ENCODE measurements at places on chromosomes 12 and 14.

DNA sequence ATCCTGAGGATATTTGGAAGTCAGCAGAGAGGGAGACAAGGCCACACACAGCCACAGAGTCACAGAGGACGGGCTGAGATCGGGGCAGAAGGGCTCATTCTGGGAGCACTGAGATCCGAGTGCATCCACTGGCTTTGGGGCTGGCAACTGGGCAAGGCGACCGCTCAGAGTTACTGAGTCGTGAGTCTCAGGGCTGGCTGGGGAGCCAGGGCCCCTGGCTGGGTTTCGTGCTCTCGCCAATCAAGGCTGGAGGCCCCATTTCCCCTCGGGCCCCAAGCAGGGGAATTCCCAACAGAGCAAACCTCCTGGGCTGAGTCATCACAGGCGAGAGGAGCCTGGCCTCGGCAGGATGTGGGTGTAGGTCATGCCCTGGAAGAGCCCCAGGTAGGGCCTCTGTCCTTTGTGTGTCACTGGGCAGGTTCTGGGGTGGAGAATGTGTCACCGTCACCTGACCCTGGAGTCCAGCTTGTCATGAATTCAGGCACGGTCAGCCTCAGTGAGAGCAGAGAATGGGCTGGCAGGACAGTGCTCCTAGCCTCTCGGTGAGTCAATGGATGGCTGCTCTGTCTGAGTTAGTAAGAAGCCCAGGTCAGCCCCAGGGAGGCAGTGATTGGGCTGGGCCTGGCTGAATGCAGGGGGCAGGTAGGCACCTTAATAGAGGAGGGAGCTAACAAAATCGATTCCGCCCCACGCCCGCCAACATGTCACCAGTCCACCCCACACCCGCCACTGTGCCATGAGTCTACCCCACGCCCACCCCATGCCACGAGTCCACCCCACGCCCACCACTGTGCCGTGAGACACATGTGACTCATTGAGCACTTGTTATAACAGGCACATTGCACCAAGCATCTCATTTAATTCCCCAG, 16.9 kb downstream of the ASB2 start:
- DNase-seq, result peak; percentile 94

- DNase-seq, result no peak
These were observed 76.8 kb downstream of the DAD1 start for GRCh38 chr14:22512106-22512814.

GRCh38 chr14:91295276-91295845, 50.9 kb upstream of the GPR68 start:
- no peak for DNase-seq

DNA sequence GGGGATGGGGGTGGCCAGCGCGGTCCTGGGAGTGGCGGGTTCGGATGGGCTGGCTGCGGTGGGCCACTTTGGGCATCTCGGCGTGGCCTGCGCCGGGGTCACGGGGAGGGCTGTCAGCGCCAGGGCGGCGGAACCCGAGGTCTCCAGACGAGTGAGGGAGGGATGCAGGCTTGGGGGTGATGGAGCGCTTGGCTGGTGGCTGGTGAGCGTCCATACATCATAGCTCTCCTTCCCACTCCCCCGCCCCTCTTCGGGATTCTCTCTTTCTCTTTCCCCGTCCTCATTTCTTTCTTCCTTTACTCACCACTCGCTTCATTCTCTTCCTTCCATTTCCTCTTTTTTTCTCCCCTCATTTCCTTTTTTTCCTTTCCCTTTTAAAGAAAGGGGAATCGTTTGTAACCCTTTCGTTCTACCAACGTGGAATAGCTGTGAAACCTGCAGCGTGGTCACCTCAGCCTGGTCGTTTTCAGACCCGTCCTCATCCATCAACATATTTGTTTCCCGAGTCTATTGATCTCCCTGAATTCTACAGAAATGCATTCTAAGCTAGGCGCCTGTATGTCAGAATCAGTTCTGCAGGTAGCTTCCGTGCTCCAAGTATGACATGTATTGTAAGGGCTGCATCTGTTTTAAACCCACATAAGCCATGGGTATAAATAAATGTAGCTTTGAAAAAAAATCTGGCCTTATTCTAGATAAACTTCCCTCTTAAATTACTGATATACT, 260.3 kb upstream of the E2F7 start:
- DNase-seq, result peak; percentile 8

DNA sequence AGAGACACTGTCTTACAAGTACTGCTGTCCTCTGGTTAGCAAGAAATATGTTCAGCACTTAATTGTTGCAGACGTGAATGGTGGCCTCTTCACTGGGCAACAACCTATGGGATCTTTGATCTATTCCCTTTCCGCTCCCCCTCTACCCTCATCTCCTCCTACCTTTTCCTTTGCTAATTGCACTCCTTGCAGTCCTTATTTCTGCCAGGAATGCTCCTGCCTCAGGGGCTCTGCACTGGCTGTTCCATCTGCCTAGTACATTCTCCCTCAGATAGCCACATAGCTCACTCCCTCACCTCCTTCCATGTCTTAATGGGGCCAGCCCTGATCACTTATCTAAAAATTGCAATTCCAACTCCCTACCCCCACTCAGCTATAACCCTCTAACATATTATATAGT, 4.5 kb upstream of the NFYB start:
- no peak for DNase-seq

GRCh38 chr12:65590318-65590717, 234.0 kb upstream of the HMGA2 start:
- no peak for DNase-seq

GRCh38 chr14:95261616-95262510, 57.8 kb downstream of the CLMN start:
- peak; percentile 14 for DNase-seq

GRCh38 chr12:132373901-132374611, 44.7 kb upstream of the GALNT9 start:
- DNase-seq, result no peak

DNA sequence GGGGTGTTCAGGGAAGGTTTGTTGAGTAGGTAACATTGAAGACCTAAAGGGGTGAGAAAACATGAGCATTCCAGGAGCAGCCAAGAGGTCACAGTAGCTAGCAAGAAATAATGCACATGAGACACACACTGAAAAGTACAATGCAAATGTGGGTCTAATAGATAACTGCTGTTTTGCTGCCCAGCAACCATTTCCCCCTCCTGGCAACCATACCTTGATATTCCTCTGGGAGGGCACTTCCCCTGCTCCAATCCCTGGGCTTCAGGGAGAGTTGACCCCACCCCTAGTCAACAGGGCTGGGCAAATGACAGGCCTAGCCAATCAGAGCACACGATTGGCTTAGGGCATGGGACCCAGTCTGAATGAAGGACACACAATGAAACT, 8.5 kb upstream of the ACTN1 start:
- no peak for DNase-seq

DNA sequence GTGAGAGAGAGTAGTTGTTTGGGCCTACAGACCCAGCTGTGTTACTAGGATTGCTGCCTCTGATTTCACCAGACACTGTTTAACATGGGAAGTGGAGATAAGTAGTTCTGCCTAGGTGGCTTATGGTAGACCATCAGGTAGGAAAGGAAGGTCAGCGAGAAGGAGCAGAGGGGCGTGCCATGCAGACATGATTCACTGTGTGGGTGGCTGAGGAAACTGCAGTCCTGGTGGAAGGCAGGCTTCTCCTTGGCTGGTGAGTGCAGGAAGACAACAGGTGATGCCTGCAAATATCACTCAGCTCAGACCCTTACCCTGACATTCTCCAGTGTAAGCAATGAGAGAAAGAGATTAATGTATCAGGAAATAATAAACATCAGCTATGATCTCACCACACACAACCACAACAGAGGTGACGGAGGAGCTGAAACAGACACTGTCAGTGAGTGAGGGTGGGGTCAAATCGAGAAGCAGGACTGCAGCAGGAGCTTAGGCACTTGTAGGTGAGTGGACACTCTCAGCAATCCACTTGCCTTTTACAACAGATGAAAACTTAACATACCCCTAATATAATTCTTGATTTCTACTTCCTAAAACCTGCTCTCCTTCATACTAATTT, 2.1 kb upstream of the PRR4 start:
- no peak for DNase-seq

GRCh38 chr12:1552911-1553491, 41.4 kb downstream of the FBXL14 start:
- DNase-seq, result peak; percentile 45

GRCh38 chr14:90514015-90514398, 117.2 kb downstream of the CALM1 start:
- DNase-seq, result no peak

- DNase-seq, result no peak
These were observed 188.7 kb upstream of the ARID2 start for GRCh38 chr12:45540661-45541341.

DNA sequence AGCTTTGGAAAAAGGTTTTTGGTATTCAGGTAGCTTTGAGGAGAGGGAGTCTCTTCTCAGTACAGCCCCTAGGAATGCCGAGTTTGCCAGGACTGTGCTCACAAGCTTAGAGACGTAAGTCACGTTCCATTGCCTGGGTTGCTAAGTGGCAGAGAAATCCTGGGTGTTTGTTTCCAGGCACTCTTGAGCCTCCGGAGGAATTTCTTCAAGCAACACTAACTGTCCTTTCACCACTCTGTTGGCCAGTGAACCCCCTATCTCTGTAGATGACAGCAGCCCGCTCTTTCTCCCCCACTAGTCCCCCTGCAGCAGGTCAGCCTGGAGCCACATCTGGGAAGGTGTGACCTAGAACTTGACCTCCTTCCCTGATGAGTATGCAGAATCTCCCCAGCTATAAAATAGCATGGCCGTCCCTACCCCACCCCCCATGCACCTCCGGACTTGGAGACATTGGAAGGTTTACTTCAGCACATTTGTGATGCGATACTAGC, 162.7 kb downstream of the ZFP36L1 start:
- DNase-seq, result no peak

GRCh38 chr12:88472248-88472647, 108.0 kb downstream of the KITLG start:
- DNase-seq, result peak; percentile 35

- peak; percentile 26 for DNase-seq
These were observed 56.0 kb downstream of the RASSF3 start for GRCh38 chr12:64666054-64666914.

DNA sequence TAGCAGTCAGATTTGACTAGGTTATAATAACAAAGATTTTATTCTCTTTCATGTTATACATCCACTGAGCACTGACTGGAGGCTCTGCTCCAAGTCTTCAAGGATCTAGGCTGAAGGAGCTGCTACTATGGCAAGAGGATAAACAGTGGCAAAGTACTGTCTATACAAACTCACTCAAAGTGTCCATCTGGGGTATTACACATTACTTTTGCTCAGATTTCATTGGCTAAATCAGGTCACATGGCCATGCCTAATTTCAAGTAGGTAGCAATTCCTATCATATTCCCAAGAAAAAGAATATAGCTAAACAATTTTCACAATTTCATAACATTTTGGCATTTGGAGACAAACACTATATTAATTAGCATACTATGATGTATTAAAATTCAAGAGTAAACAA, 40.9 kb downstream of the CDK17 start:
- DNase-seq, result no peak

All from astrocyte of the hippocampus (primary cell).